ENCODE measurements at places on chromosomes 11 and 22. TPM values are rescaled to one million over a fixed set of nuclear protein-coding genes. Genes with fewer than 3 reads are reported as not detected.

DNA sequence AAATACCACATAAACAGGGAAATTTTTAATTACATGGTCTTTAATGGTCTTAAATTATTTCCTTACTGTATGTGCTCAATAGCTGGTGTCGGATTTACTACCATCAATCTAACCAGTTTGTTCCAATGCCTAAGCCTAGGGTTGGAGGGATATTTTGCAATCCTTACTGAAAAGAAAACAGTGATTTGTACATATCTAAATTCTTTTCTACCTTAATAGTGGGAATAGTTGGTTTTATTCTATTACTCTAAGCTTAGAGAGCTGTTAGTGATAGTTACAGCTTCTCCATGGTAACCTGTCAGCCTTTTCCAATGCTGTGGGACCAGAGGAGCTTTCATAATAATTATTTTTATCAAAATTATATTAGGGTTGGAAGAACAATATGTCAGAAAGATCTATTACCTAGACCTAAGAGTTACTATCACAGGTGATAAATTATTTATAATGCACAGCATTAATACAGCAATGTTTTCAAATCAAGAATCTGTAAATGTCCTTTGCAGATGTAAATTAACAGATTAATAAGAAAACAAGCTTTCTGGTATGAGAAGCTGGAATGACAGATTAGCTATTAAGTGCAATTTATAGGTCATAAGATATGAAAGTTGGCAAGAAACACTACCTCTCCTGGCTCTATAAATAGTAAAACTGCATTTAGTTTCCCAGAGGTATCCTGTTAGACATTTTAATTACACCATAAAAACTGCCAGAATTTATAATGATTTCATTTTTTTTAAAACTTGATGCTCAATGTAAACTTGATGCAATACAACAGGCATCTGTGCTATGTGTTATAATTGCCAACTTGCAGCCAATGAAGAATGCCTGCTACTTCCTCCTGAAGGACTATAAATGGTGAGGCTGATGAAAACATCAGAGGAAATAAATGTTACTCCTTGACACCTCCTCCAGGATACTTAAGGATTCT, 262.0 kb upstream of the PITPNB start:
- DNase-seq = no peak

Gene MS4A4E
- total RNA-seq = 0.45 TPM

Gene PANX2
- 0.22 TPM for total RNA-seq

GRCh38 chr11:79087238-79087960, 353.4 kb downstream of the TENM4 start:
- DNase-seq = no peak

DNA sequence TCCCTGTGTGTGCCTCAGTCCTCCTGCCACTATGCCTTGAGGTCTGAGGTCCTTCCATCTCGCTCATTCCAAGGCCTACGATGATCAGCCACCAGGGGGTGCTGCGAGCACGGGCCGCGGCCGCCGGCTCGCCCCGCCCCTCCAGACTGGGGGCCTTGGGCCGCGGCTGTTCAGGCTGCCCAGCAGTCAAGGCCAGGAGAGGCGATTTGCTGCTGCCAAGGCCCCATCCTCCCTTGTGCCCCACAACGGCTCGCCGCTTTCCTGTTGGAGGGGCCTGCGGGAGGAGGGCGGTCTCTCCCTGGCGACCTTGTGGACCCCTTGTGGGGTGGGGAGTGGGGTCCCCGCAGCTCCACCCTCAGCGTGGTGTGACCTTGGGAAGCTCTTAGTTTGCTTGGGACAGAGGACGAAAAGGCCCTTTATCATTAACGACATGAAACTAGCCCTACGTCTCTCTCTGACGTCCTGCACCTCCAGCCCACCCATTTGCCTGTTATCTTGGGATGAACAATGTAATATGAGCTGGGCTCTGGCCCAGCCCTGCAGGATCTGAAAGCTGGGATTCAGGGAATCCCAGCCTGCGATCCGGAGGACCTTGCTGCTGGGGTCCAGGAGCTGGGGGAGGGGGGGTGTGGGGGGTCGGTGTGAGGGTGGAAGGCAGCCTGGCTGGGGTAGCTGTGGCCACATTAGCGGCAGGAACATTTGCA, 5.3 kb upstream of the GALR3 start:
- DNase-seq = peak; percentile 82

DNA sequence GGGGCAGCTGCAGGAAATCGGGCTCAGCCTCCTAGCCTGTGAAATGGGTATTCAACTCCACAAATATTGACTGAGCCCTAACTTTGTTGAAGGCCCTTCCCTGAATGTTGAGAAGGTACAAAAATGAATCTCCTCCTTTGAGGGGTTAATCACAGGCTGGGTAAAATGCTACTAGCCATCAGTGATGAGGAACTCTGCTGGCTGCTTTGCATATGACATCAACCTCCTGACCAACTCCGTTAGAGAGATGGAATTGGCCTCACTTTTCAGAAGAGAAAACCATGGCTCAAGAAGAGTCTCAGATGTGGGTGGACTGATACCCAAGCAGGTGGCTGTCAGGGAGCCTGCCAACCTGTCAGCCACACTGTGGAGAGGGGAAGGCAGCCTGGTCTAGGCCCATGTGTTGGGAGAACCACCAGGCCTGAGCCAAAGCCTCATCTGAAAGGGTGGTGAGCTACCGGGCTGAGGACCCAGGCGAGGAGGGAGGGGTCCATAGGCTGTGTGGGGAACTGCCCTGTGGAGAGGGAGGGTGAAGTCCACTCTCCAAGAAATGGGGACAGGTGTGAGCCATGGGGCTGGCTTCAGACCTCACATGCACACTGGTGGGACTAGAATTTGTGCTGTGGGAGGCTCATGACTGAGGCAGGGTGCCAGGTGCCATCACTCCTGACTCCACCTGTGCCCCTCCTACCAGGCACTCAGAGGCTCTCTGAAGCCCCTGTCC, 11.8 kb downstream of the CDCA5 start:
- no peak for DNase-seq

GRCh38 chr11:128125723-128126122, 461.6 kb downstream of the ETS1 start:
- DNase-seq = no peak

Gene P2RX6
- total RNA-seq = 3.2 TPM

Gene IGSF22
- not detected for total RNA-seq

DNA sequence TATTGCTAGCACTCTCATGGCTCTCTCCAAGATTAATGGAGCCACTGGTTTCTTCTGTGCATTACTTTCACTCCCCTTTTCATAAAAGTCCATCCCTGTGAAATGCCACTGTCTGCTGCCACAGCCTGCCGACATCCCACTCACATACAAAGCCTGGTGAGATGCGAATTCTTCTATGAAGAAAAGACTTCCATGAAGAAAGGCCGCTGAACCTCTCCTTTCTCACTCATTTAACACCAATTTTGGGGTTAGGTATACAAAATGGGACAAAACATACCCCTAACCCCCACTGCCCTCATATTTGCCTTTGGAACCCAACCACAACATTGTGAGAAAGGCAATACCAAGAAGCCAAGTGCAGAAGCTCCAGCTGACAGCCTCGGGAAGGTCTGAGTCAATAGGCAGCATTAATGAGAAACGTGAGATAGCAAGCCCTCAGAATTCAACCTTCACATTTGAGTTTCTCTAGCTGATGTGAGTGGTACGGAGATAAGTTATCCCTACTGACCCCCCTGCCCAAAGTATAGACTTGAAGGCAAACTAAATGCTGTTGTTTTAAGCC, 156.4 kb downstream of the ATG16L2 start:
- DNase-seq = no peak

- no peak for DNase-seq
Measured at GRCh38 chr11:121119440-121119839, 18.4 kb downstream of the TECTA start.

DNA sequence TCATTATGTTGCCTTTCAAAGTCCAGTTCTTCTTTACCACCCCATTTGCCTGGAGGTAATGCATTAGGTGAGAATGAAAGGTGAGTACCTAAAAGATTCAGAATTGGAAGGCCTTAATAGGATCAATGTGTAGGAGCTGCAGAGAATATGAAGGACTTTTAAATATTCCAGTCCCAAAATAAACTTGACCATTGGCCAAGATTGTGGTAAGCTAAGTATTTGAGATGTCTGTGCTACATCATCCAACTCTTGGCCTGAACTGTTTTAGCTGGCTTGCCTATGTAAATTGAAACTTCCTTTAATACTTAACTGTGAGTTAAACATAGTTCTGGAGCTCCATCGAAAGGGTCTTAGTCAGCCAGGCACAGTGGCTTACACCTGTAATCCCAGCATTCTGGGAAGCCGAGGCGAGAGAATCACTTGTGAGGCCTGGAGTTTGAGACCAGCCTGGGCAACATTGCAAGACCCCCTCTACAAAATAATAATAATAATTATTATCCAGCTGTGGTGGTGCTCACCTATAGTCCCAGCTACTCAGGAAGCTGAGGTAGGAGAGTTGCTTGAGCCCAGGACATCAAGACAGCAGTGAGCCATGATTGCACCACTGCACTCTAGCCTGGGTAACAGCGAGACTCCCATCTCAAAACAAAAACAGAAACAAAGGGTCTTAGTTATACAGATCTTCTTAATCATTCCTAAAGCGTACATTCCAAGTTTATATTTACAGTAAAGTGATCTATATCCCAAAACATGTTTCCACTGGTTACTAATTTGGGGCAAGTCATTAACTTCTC, 29.8 kb downstream of the MTMR3 start:
- DNase-seq = no peak

DNA sequence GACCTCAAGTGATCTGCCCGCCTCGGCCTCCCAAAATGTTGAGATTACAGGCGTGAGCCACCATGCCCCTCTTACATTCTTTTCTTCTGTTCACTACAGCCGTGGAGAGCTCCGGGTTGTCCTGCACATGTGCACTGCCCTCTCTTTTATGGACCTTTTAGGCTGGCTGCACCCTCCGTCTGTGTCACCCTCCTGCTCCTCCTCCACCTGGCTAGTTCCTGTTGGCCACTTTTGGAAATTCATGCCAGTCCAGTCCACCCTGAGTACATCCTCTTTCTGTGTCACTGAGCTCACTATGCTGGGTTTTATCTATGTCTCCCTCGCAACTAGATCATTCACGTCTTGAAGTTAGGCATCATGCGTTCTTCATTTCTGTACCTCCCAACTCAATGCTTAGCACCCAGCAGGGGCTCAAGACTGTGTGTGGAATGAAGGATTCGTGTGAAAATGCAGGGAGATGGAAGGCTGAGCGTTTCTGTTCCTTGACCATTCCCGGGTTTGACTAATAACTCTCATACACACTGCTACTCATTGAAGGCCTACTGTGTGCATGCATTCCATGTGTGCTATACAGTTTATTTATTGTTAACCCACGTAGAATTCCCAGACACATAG, 60.6 kb downstream of the PTPRJ start:
- no peak for DNase-seq

Measured in heart right ventricle (tissue), 16 donors.